ENCODE measurements at places on chromosomes 7 and 10.

GRCh38 chr7:85483177-85483576 lies 296.3 kb upstream of the SEMA3D start:
- no peak for DNase-seq

GRCh38 chr10:47379445-47379785 lies 4.7 kb downstream of the ZNF488 start:
- DNase-seq, result no peak

DNA sequence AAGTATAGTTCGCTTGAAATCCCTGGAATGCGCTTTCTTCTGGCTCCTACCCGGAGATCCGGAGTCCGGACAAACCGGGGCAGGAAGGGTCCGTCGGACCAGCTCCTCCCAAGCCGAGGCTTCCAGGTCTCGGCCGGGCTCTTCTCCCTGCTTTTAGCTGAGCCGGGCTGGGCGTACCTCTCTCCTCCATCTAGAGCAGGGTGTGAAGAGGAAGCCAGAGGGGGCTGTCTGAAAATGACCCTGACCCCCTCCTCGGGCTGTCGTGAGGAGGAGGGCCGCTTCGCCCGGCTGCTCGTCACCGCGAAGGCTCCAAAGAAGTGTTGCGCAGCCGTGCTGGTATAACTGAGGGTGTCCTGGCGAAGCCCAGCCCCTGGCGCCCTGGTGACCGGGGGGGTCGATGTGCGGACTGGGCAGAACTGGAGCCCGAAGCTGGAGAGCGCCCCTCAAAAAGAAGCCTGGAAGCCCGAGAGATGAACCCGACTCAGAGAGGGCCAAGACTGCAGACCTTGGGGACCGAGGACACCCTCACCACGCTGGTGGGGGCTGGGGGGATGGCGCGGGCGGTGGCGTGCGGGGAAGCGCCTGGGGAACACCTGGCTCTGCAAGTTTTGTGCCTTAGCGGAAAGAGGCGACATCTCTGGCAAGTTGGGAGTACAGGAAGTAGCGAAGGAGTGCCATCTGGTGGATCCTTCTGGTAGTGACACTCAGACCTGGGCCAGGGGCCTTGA lies 5.7 kb downstream of the KAZALD1 start:
- peak; percentile 68 for DNase-seq

GRCh38 chr10:63197344-63198092 lies 64.4 kb downstream of the NRBF2 start:
- DNase-seq, result no peak

Data from NCI-H187 (cell line).